ENCODE measurements at places on chromosomes 1 and 21.

GRCh38 chr21:41707231-41707959, 59.5 kb downstream of the RIPK4 start:
- peak; percentile 28 for DNase-seq

DNA sequence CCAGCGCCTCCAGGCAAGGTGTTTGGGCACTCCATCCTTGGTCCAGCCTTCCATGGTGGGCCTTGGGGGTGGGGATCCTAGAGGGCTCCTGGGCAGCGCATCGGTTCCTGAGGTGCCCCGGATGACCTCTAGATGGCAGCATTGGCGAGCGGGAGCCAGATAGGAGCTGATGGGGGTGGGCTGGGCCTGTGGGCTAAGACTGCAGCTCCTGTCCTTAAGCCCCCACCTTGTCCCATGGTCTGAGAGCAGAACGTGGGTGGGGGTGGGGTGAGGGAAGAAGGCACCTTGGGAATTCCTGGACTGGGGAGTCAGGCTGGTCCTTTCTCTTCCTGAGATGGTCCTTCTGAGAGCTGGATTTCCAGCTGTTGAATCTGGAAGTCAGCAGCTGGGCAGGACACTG, 93.4 kb upstream of the CSF3R start:
- DNase-seq = no peak

GRCh38 chr1:3679098-3679555, 26.8 kb downstream of the TP73 start:
- DNase-seq = no peak

DNA sequence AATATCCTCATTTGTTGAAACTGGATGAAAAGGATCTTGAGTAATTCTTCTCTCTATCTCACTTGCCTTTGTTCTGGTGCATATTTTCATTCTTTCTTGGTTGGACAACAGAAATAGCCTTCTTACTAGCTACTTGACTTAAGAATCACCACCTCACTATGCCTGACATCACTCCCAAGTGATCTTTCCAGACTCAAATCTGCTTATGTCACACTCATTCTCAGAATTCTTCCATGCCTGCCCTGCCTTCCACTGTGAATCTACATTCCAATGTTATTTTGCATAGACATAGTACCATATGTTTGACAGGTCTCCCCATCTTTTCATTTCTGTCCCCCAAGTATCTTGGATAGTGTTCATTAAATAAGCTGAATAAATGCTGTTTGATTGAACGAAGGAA, 78.5 kb upstream of the DPYD start:
- DNase-seq = peak; percentile 59

- DNase-seq = no peak
These were observed 19.3 kb downstream of the TTC39A start for GRCh38 chr1:51310871-51311613.

Data from RCC 7860 (cell line).